Inflammatory macrophage treated with lipopolysaccharide for 4 hours (primary cell): ENCODE measurements at places on chromosomes 11 and 22.

- DNase-seq = peak; percentile 26
These were observed 148.3 kb upstream of the POU2AF2 start for GRCh38 chr11:111097191-111097590.

- DNase-seq = no peak
These were observed 27.1 kb upstream of the APOA1 start for GRCh38 chr11:116864531-116864930.

- DNase-seq = peak; percentile 74
These were observed 26.8 kb upstream of the RAG1 start for GRCh38 chr11:36540998-36541397.

GRCh38 chr22:35838855-35839576 is 121.3 kb downstream of the APOL5 start:
- peak; percentile 53 for DNase-seq

- DNase-seq = no peak
These were observed 14.1 kb downstream of the FRMD8 start for GRCh38 chr11:65400307-65401072.

DNA sequence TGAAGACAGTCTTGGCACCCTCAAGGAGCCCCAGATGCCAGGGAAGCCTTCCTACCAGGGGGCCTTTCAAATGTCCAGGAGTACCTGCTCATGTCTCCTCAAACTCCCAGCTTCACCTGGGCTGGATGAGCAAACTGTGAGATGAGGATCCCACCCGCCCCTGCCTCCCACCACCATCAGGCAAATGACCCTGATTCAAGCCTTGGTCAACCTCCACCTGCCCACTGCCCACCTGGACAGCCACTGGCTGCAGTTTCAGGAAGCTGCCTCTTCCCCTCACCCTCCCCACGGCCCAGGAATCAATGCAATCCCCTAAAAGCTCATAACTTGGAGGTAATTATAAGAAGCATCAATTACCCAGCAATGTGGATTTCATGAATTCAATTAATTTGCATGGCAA is 122.7 kb downstream of the BUD13 start:
- DNase-seq = no peak

DNA sequence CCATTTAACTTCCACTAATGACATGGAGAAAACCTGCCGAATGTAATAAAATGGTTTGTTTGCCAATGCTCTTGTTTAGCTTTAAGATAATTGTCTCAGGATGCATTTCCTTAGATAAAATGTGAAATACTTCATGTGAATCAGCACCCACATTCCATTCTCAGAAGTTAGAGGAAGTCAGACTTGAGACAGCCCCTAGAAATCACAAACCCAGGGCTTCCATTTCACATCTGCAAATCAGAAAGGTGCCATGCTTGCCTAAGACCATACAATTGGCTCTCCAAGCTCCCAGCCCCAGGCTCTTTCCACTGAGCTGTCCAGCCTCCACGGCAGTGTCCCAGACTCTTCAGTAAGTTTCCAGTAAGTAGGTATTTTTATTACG is 35.6 kb upstream of the ADORA2A start:
- peak; percentile 70 for DNase-seq
